ENCODE measurements at places on chromosomes 2 and 18.

GRCh38 chr2:69693775-69694450, 48.0 kb upstream of the ANXA4 start:
- no peak for DNase-seq

- no peak for DNase-seq
Measured at GRCh38 chr2:31079665-31080064, 58.6 kb downstream of the GALNT14 start.

GRCh38 chr18:79558196-79558932, 121.2 kb upstream of the CTDP1 start:
- no peak for DNase-seq

- DNase-seq, result no peak
Measured at GRCh38 chr18:57649556-57650500, 28.2 kb upstream of the NARS1 start.

- DNase-seq, result no peak
Measured at GRCh38 chr2:210553373-210553772, 3.0 kb upstream of the CPS1 start.

DNA sequence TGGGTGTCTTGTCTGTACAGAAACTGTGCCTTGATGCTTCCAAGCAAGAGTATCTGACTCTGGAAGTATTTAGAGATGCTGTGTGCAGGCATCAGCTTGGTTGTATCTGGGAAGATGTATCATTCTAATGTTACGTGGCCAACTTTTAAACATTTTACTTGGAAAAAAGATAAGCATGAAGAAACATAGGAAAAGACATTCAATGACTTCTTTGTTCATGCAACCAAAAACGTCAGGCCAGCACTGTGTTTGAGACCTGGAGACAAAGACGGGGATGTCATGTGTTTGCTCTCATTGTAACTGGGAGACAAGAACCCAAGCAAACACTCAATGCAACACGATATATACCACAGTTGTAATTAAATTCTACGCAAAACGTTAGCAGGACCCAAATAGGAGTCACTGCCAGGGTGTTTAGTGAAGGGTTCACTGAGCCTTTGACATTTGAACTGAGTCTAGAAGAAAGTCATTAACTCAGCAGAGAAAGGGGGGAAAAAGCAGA, 8.9 kb upstream of the SESTD1 start:
- no peak for DNase-seq

DNA sequence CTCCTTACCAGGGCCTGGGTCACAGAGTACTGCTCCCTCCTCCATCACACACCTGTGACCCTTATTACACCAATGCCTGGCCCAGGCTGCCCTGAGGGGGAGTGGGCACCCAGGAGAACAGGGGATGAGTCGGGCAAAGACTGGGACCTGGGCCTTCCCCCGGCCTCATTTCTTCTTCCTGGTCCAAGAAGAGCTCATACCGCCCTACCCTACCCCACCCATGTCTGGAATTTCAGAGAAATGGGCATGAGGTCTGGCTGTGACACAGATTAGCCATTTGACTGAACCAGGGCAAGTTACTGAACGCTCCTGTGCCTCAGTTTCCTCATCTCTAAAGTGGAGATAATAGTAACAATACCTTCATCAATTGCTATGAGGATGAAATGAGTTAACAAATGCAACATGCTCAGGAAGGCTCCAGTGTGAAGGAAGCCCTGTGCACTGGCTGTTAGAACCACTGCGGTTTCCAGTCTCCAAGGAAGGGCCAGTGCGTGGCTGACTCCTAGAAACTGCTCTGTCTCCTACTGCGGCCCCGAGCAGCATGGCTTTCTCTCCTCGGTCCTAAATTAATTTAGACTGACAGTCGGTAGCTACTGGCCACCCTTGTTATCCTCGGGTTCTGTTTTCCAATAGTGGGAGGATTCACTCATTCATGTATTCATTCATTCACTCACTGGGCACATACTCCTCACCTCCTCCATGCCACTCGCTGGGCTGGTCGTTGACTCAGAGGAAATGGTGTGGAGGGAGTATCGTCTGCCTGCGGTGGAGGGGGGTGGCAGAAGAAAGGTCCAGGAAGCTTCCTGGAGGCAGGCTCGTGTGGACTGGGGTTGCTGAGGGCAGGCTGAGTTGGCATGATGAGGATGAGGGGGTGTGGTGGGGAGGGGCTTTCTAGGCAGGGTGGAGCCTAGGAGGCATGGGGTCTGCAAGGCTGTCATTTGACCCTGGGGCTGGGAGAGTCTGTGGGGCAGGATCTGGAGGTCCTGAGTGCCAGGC, 175.6 kb downstream of the GLI2 start:
- no peak for DNase-seq

GRCh38 chr18:2192562-2192961, 378.7 kb downstream of the METTL4 start:
- no peak for DNase-seq

GRCh38 chr2:241952816-241953215, 83.3 kb downstream of the RTP5 start:
- DNase-seq, result no peak

DNA sequence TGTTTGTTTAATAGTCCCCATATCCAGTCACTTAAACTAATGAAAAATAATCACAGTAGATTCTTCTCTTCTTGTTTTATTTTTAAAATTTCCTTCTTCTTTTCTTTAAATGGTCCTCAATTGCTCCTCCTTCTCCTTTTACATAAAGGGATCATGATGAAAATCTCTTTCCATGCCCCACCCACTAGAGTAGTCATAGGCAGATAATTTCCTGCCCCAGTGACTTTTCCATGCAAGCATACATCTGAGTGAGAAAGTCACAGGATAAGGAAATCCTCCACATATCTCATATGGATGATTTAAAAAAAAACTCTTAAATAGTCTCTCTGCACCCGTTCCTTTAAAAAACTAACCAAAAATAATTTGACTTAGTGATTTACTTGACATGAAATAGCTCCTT, 552.3 kb upstream of the SETBP1 start:
- no peak for DNase-seq

GRCh38 chr2:172213116-172213860, 110.6 kb upstream of the DLX2 start:
- DNase-seq, result no peak
